Fibroblast of the aortic adventitia (primary cell): ENCODE measurements at places on chromosomes 7 and 10. TPM values are rescaled to one million over a fixed set of nuclear protein-coding genes. Genes with fewer than 3 reads are reported as not detected.
A peak's percentile ranks its signal among the peaks of the same experiment; 100 is the strongest.

Gene PSD
- 0.18 and 1.3 TPM in 2 replicates for total RNA-seq

DNA sequence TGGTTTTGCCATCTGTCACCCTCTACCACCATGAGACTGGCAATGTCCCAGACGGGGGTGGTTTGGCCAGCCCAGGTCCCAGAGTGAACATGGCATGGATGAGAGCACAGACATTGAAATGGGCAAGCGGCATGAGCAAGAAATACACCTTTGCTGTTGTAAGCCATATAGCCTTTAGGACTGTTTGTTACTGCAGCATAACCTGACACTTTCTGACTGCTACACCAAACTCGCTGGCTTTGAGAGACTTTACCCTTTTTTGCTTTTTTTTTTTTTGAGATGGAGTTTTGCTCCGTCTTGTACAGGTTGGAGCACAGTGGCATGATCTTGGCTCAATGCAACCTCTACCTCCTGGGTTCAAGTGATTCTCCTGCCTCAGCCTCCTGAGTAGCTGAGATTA lies 5.2 kb upstream of the MUC3A start:
- DNase-seq, result no peak

DNA sequence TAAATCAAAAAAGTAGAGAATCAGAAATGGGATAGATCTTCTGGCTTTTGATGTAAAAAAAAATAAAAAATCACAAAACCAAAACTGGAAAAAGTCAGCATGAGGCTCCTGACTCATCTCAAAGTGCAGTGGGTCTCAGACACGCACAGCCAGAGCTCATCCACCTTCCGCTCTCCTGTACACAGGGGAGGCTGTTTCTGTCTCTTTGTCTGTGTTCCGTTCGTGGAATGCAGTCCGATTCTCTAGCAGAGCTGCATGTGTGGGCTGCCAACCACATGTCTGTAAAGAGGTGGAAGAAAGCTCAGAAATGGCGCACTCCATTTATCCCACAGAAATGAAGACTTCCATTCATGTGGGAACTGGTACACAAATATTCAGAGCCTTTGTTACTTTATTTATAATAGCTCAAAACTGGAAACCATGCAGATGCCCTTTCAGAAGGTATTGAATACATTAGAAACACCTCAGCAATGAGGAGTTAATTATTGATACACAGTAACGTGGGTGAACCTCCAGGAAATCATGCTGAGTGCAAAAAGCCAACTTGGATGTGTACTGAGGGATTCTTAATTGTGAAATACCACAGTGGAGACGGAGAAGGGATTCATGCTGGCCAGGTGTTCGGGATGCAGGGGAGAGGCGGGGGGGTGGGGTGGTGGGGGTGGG lies 123.3 kb downstream of the TRRAP start:
- no peak for DNase-seq

DNA sequence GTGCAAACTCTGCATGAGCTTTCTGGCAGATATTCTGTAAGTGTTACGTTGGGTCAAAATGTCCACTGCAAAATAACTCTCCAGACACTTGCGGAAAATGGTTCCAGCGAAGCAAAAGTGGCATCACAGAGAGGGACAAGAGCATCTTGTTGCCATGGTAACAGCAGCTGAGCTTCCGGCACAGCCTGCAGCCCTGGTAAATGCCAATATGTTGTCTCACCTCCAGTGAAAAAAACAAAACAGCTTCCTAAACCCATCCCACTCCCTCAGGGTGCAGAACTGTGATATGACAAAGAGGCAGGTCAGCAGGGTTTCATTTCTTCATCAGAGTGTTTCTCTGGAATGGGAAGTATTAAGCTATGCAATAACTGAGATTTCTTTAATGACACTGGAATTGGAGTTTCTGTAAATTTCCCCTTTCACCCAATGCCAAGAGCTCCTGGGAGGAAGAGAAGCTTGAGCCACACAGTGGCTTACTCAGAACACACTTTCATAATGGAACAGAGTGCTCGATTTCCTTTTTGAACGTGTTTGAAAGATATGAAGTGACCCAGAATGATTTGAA lies 65.6 kb downstream of the FOXI2 start:
- DNase-seq, result no peak

GRCh38 chr10:34938399-34938670 lies 123.2 kb upstream of the PARD3 start:
- DNase-seq, result peak; percentile 28
